Stimulated activated naive CD8-positive, alpha-beta T cell treated with anti-CD3 and anti-CD28 coated beads, Interleukin-15, amount 100 ng/mL, for 72 hours (primary cell): ENCODE measurements at places on chromosomes 3 and 15.

DNA sequence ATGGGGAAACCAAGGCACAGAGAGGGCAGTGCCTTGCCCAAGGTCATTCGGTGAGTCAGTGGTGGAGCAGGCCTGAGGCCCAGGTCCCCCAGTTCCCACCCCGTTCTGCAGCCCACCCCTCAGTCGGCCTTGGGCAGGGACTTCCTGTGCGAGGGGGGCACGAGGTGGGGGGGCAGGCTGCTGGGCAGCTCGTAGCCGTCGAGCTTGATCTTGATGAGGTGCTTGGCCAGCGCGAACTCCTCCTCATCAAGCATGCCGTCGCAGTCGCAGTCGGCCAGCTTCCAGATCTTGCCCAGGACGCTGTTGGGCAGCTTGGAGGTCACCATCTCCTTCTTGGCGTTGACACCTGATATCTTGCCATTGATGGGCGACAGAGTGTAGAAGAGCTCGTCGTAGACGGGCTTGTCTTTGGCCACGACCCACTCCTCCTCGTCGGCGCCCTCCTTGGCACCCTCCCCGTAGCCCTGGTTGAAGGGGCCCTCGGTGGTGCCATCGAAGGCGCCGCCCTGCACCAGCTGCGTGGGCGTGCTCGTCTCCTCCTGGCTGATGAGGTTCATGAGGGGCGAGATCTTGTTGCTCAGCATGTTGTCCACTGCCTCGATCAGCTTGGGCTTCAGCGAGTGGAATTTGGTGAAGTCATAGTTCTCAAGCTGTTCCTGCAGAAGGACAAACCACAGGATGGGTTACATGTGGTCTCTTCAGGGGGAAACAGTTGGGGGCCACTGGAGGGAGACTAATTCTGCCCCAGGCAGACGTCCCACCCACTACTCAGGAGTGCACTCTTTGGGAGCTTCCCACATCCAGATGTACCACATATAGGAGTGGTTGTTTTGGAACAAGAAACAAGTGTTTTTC is 6.9 kb upstream of the SPTBN5 start:
- DNase-seq = no peak

GRCh38 chr15:57747206-57747896 is 40.8 kb downstream of the POLR2M start:
- peak; percentile 4 for DNase-seq

GRCh38 chr15:97084650-97085049 is 754.1 kb downstream of the NR2F2 start:
- no peak for DNase-seq

DNA sequence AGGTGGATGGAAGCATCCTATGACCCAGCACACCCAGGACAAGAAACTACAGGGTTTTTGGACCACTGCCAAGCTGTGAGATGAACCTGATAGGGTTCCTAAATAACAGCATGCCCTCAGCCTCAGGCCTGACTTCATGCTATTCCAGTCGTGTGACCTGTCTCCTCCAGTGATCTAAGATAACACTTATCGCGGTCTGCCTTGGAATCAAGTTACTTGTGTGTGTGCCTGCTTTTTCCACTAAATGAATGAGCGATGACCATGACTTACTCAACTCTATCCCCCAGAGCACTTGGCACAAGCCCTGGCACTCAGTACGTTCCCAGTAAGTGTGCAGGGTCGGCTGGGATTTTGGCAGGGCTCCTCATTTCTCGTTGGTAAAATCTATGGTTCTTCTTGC is 172.7 kb upstream of the TP63 start:
- no peak for DNase-seq

DNA sequence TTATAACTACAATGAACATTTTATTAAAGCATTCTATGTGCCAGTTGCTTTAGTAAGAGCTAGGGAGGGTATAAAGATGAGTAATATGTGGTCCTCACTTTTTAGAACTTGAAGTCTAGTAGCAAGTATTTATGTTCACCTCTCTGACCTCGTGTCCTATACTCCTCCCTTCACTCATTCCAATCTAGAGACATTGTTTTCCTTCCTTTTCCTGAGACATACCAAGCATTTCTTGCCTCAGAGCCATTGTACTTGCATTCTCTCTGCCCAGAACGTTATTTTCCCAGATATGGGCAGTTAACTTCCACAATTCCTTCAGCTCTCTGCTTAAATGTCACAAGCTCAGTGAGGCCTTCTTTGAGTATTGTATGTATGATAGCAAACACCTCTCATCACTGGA is 408.6 kb downstream of the PDCD6IP start:
- no peak for DNase-seq

DNA sequence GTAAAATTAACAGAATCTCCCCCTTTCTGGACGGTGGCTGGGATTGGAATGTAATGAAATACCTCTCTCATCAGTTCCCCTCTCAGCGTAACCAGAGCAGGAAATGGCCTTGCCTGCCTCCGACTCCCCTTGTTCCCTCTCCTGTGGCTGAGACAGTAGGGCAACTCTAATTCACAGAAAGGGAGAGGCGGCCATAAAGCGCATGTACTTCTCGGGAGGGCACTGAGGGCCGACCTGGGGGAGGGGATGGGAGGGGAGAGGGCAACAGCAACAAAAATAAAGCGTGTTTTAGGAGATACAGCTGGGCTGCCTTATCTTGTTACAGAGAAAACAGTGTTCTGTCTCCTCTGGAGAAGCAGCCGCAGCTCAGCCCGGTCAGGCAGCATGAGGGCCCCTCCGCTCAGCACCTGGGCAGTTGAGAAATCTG is 783.3 kb upstream of the ARRDC4 start:
- no peak for DNase-seq

- no peak for DNase-seq
These were observed 150.5 kb upstream of the TMC3 start for GRCh38 chr15:81524496-81524895.

- peak; percentile 19 for DNase-seq
These were observed 9.2 kb upstream of the SLC6A1 start for GRCh38 chr3:10983219-10983916.

- DNase-seq = no peak
These were observed 11.5 kb downstream of the PARP16 start for GRCh38 chr15:65275104-65275727.

GRCh38 chr3:53817211-53817610 is 29.0 kb downstream of the CHDH start:
- no peak for DNase-seq

GRCh38 chr3:46913644-46914043 is 36.1 kb downstream of the PTH1R start:
- no peak for DNase-seq

DNA sequence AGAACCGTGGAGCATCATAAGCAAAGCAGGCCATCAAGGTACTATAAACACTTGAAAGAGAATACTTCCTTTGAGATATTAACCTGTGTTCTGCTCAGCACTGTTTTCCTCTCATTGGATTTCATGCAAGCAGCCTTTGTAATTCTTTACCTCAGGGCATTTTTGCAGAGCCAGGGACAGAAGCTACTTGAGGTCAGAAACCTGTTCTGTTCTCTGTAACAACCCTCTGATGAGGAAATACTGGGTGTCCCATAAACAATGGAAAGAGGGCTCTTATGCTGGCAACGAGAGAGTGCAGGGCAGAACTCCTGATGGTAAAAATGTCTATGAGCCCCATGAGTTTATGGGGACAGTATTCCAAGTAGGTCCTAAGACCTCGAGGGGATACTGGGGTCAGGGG is 66.0 kb downstream of the DCLK3 start:
- no peak for DNase-seq

GRCh38 chr3:49199239-49199899 is 28.0 kb downstream of the KLHDC8B start:
- DNase-seq = no peak

- DNase-seq = no peak
These were observed 81.6 kb upstream of the ROBO2 start for GRCh38 chr3:76958274-76958673.

DNA sequence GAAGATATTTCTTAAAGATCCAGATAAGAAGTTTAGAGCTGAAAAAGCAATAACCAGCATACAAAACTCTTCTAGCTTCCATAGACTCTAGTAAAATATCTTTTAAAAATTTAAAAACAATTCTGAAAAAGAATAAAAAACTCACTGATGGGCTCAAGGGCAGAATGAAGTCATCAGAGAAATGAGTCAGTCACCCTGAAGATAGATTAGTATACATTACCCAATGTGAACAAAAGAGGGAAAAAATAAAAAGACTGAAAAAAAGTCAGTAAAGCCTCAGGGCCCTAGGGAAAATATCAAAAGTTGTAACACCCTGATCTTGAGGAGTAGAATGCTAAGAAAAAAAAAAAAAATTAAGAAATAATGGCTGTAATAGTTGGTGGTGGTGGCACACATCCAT is 11.4 kb downstream of the DET1 start:
- no peak for DNase-seq

GRCh38 chr15:74311734-74312444 is 55.6 kb downstream of the CYP11A1 start:
- no peak for DNase-seq

DNA sequence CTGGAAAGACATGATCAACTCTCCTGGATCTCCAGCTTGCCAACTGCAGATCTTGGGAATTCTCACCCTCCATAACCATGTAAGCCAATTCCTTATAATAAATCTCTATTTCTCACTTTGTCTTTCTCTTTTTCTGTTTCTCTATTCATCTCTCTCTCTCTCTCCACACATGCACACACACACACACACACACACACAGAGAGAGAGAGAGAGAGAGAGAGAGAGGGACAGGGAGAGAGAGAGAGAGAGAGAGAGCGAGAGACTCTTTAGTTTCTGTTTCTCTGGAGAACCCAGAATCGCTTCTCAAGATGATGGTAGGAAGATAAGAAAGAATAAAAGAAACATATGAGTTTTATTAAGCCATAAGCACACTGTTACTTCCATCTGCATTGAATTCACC is 111.9 kb downstream of the BCHE start:
- no peak for DNase-seq

- DNase-seq = no peak
These were observed 3.2 kb upstream of the ANXA2 start for GRCh38 chr15:60400944-60401343.

DNA sequence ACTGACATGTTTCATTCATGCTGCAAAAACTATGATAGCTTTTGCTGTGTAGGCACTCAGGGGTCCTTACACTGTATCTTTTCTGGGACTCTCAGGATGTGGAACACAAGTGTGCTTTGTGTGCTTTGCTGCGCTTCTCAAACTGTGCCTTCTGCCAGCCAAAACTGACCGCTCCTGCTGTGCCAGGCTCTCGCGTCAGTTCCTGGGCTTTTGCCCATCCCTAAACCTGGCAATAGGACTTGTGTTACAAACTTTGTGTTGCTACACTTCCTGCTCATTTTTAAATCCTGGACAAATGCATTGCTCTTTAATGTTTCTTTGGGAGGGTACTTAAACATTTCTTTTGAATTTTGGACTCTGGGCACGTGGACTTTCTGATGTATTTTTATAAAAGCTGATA is 60.3 kb downstream of the DIPK2A start:
- no peak for DNase-seq

DNA sequence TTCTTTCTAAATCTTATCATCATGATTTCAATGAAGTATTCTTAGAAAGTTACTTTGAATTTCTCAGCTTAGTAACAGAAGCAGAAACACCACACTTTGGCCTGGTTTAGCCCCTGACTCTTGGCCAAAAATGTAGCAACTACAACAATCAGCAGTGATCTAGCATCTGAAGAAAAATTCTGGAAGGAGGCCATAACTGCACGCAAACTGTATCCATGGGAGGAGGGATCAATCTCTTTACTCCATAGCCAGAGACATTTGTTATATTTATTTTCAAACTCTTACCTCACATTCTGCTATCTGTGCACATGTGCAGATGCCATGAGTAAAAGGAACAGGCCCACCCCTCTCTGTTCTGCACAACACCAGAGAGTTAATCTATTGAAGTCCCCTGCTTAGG is 251.0 kb upstream of the P2RY1 start:
- no peak for DNase-seq

DNA sequence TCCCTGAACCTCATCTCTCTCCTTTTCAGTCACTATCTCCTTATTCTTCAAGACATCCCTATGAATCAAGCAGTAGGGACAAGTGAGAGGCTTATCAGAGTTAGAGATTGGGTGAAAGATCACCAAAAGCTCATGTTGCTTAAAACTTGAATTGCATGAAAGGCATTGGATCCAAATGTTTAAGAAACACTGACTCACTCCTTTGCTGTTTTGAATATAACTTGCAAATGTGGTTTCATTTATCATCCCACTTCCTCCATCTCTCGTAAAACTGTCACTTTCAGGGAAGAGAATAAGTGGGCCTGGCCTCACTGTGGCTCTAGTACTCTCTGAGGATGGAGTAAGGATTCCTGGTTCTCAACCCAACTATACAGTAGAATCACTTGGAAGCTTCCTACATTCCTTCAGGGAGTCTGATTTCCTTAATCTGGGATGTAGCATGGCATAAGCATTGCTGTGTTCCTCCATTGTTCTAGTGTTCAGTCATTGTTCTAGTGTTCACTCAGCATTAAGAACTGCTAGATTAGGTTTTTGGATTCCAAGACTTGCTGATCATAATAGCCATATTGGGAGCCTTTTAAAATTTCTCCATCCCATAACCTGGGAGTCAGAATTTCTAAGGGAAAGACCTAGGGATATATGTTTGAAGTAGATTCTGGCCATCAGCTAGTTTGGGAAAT is 171.8 kb downstream of the TMEM108 start:
- no peak for DNase-seq

- no peak for DNase-seq
These were observed 85.9 kb upstream of the ZBTB20 start for GRCh38 chr3:115233021-115233420.

DNA sequence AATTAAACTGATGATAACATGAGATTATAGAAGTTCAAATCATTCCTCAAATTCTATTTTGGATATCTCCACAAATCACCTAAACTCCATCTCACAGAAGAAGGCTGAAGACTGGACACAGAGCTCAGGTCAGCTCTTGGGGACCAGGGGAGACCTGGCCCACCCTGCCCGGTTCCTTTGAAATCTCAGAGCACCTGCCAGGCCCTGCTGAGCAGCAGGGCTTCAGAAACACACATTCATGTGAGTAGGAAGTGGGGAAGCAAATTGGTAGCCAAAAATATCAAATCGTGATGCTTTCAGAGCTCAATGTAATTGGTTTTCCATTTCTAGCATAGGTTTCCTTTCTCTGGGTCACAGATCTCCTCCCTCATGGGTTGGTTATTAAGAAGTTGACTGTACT is 76.2 kb downstream of the OCA2 start:
- no peak for DNase-seq

- no peak for DNase-seq
These were observed 423.0 kb downstream of the ZBBX start for GRCh38 chr3:166957121-166957520.

DNA sequence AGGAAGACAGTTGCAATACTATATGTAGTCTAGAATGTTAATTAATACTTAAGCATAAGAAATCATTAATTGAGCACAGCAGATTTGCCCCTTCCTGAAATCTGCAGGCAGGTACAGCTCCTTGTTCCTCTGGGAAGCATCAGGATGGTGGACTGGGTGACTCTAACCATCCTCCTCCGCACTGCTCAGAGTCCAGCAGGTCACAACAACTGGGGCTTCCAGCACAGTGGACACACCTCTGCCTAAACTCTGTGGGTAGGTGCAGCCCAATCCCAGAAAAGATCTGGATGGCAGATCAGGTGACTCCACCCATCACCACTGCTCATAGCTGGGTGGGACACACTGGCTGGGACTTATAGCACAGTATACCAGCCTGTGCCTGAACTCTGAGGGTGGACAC is 189.9 kb upstream of the TMCO5A start:
- DNase-seq = no peak
